ENCODE measurements at places on chromosomes 5 and 9. TPM values are rescaled to one million over a fixed set of nuclear protein-coding genes. Genes with fewer than 3 reads are reported as not detected.

Gene TMEFF1
- not detected for total RNA-seq

Gene SLC22A4
- 14.5 TPM for total RNA-seq

Gene UNC5A
- total RNA-seq: not detected

Gene STK10
- total RNA-seq: 21.2 TPM

Gene PCDHB13
- total RNA-seq: 2.6 TPM

Gene PNPLA7
- 16.0 TPM for total RNA-seq

Gene ECPAS
- total RNA-seq: 88.8 TPM

Gene SAXO1
- not detected for total RNA-seq

Gene DMRT3
- not detected for total RNA-seq

Gene ZNF366
- total RNA-seq: 0.75 TPM

Gene PCDHGA2
- 0.68 TPM for total RNA-seq

Gene PCDHGB2
- 2.4 TPM for total RNA-seq

Gene CCDC112
- total RNA-seq: 22.4 TPM

Gene PLAC8L1
- not detected for total RNA-seq

Gene SOX30
- total RNA-seq: not detected

Gene PCDHGC4
- total RNA-seq: 2.6 TPM

Gene CCDC171
- total RNA-seq: 5.1 TPM

Gene GRAMD2B
- total RNA-seq: 156 TPM

Gene ENTREP1
- 2.2 TPM for total RNA-seq

Gene PCDHGA5
- total RNA-seq: 4.1 TPM

Gene GRM6
- not detected for total RNA-seq

Gene WDR38
- not detected for total RNA-seq

Gene SPINK4
- total RNA-seq: 6.6 TPM

Gene CAVIN4
- total RNA-seq: not detected

Gene PTPRD
- 115 TPM for total RNA-seq

Gene IFNA21
- total RNA-seq: not detected

Gene SLC36A1
- 91.3 TPM for total RNA-seq

Gene FCN2
- total RNA-seq: not detected

Gene SLC2A8
- 9.6 TPM for total RNA-seq

Gene CSF2
- not detected for total RNA-seq

Gene SCGB3A1
- total RNA-seq: not detected

Gene ABO
- total RNA-seq: 165 TPM

Gene IRX2
- total RNA-seq: not detected

Gene RIMOC1
- 19.8 TPM for total RNA-seq

Measured in transverse colon (tissue), 4 donors.